ENCODE measurements at places on chromosomes 1 and 21.

GRCh38 chr1:176795929-176796328, 333.0 kb downstream of the PAPPA2 start:
- DNase-seq, result no peak
- H3K27me3 ChIP-seq, result no peaks in the 10 kb centered on the region
- H3K4me1 ChIP-seq, result no peaks in the 10 kb centered on the region
- H3K36me3 ChIP-seq, result no peaks in the 10 kb centered on the region
- H3K4me3 ChIP-seq, result no peak overlapping the region
- H3K27ac ChIP-seq, result no peak overlapping the region

DNA sequence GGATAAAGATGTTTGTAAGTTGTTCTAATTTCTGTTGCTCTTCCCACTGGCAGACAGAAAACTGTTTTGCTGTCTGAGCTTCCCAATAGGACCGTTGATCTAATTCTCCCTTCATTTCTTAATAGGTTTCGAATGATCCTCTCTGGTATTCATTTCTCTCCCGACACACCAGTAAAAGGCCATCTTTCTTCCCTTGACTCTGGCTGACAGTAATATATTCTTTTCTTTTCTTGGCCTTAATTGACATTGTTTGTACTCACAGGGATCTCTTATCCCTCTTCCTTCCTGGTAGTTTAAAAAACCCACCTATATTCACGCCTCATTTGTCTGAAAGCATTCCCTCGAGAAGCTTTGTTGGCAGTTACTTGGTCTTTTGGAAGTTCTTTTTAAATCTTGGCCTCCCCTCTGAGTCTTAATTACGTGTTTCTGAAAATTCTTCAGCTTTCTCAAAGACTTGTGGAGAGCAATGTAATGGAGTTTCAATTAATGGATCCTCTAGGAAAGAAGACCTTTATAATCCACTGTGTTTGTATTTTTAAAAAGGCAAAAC, 40.3 kb downstream of the MAP10 start:
- H3K36me3 ChIP-seq, result no peaks in the 10 kb centered on the region
- H3K4me3 ChIP-seq, result no peak overlapping the region
- no peak for DNase-seq

GRCh38 chr1:63731117-63732043, 42.4 kb upstream of the ROR1 start:
- no peak overlapping the region for H3K27ac ChIP-seq
- no peak overlapping the region for H3K4me3 ChIP-seq
- peaks cover 30% of the 10 kb centered on the region for H3K4me1 ChIP-seq
- H3K27me3 ChIP-seq, result no peaks in the 10 kb centered on the region

DNA sequence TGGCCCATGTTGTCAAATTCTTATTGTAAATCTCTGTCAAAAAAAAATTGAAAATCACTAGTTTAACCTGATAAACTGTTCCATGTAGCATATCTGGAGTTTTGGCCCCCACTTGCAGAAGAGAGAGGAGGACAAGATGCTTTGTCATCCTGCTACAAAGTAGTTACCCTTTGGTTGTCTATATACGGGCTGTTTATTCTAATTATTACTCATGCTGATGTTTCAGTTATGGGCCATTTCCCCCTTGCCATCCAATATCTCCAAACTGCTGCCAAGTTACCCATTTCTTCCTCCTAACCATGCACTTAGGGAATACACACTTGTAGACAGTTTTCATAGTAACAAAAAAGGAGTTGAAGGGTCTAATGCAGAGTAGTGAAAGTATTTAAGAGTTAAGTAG, 22.6 kb downstream of the STX12 start:
- H3K4me1 ChIP-seq, result no peaks in the 10 kb centered on the region
- no peaks in the 10 kb centered on the region for H3K27me3 ChIP-seq
- no peak overlapping the region for H3K27ac ChIP-seq
- H3K36me3 ChIP-seq, result peaks cover 41% of the 10 kb centered on the region

GRCh38 chr1:216154063-216154462, 269.2 kb downstream of the USH2A start:
- H3K4me1 ChIP-seq, result no peaks in the 10 kb centered on the region
- H3K4me3 ChIP-seq, result no peak overlapping the region
- H3K27ac ChIP-seq, result no peak overlapping the region
- H3K27me3 ChIP-seq, result no peaks in the 10 kb centered on the region
- no peaks in the 10 kb centered on the region for H3K36me3 ChIP-seq

DNA sequence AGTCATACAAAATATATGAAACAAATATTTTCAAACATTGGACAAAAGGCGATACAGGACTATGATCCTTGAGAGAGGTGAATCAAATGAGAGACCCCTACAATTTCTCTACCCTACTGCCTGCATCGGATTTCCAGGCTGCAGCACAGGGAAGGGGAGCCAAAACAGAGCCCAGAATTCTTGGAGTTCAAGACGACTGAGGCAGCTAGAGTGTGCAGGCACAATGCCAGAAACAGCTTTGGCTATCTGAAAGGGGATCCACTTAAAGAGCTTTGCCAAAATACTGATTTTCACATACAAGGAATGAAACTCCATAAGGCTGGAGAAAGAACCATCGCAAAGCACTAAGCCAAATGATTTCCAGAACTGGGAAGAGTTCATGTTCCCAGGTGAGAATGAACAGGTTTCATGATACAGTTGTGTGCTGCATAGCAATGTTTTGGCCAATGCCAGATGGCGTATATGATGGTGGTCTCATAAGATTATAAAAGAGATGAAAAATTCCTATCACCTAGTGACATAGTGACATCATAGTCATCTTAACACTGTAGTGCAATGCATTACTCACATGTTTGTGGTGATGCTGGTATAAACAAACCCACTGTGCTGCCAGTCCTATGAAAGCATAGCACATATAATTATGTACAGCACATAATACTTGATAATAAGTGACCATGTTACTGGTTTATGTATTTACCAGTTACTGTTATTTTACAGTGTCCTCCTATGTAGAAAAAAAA, 77.5 kb downstream of the KCND3 start:
- no peaks in the 10 kb centered on the region for H3K27me3 ChIP-seq
- no peaks in the 10 kb centered on the region for H3K36me3 ChIP-seq

DNA sequence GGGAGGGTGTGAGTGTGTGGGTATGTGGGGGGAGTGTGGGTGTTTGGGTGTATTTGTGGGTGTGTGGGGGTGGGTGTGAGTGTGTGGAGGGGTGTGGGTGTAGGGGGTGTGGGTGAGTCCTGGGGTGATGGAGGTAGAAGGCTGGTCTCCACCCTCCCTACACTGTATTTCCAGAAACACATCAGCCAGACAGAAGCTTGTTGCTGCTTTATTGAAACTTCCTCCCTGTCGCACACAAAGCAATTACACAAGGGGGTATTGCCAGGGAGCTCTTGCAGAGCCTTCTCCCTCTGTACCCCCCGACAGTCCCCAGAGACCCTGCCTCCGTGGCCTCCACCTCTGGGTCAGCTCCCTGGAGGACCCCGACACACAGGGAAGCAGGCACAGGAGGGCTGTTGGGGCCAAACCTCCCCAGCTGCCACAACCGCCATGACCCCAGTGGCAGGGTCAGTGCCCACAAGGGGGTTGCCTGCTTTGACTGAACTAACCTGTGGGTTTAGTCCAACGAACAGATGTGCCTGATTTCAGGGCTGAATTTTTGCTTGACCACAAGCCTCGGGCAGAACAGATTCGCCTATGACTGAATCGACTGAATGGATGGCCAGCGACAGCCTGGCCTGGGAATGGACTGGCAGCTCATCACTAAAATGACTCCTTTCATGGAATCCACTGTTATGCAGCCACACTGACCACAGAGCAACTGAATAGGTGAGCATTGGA, 9.1 kb upstream of the MATN1 start:
- no peak overlapping the region for H3K27ac ChIP-seq
- no peaks in the 10 kb centered on the region for H3K27me3 ChIP-seq
- no peak overlapping the region for H3K4me3 ChIP-seq
- H3K36me3 ChIP-seq, result peaks cover 16% of the 10 kb centered on the region
- DNase-seq, result no peak
- no peaks in the 10 kb centered on the region for H3K4me1 ChIP-seq

- no peaks in the 10 kb centered on the region for H3K36me3 ChIP-seq
- peaks cover 10% of the 10 kb centered on the region for H3K4me1 ChIP-seq
- H3K27ac ChIP-seq, result no peak overlapping the region
- no peaks in the 10 kb centered on the region for H3K27me3 ChIP-seq
- no peak for DNase-seq
These were observed 52.3 kb upstream of the SIPA1L2 start for GRCh38 chr1:232682248-232682647.

GRCh38 chr1:153752072-153752471, 23.1 kb upstream of the SLC27A3 start:
- peaks cover 37% of the 10 kb centered on the region for H3K36me3 ChIP-seq
- H3K27me3 ChIP-seq, result no peaks in the 10 kb centered on the region
- no peak overlapping the region for H3K4me3 ChIP-seq
- no peak for DNase-seq
